ENCODE measurements at places on chromosomes 3 and 15.

DNA sequence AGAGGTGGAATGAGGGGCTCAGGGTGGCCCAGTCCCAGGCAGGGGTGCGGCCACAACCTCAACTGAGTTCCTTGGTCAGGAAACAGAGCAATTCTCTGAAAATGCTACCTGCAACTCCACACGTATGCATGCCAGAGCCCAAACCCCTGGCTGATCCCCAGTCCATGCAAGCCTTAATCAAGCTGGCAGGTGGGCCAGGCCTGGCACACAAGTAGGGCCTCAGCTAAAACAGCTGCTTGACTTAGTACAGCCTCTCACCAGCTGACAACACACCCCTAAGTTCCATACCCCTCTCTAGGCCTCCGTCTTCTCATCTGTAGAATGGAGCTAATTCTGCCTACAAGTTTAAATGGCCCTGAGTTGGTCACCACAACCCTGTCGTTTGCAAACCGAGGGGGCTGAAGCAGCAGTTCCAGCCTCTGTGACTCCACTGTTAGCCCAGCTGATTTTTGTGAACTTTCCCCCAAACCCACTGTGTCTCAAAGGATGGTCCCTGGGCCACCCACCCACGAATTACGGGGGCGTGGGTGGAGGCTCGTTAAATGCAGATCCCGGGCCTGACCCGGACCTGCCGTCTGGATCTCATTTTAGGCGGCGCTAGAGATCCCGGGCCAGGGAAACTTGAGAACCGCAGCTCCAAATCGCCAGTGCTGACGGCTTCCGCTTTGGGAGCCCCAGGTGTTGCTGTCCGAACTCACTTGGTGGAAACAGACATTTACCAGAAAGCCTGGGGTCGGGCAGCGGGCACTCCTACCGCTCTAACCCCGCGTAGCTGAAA is 927 bp downstream of the CHDH start:
- no peak for DNase-seq

DNA sequence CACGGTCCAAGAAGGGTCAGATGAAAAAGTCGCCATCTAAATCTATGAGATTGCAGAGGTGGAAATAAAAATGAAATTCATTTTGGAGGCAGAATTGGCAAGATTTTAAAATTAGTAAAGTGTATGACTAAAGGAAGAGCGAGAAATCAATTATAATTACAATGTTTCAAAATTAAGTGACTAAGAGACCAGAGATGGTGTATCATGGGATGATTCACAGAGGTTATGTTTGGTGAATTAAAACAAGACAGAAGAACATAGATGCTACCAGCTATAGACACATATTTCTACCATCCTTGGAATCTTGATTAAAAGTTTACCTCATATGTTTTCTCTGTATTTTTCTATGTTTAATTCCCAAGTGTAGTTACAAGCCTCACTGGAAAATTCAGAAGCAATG is 308.9 kb upstream of the DNAJC19 start:
- DNase-seq, result no peak

GRCh38 chr3:128780101-128780837 is 54.3 kb downstream of the RAB7A start:
- DNase-seq, result no peak

- no peak for DNase-seq
Measured at GRCh38 chr3:14435175-14436014, 33.0 kb downstream of the SLC6A6 start.

DNA sequence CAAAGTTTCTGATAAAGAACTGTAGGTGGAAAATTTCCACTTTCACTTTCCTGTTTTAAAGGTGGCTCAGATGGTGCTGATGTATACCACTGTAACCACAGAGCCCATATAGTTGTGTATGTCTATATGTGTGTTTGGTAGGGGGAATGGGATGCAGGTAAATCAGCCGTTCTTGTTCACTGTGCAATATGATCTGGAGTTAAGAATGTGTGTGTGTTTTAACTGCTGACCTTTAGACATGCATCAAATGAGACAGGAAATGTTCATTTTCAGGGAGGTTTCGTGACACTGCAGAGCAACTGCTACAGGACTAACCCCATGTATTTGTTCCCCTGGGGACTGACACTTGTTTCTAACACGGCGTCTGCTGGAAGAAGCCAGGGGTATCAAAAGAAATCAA is 180.5 kb downstream of the TAFA4 start:
- DNase-seq, result no peak

DNA sequence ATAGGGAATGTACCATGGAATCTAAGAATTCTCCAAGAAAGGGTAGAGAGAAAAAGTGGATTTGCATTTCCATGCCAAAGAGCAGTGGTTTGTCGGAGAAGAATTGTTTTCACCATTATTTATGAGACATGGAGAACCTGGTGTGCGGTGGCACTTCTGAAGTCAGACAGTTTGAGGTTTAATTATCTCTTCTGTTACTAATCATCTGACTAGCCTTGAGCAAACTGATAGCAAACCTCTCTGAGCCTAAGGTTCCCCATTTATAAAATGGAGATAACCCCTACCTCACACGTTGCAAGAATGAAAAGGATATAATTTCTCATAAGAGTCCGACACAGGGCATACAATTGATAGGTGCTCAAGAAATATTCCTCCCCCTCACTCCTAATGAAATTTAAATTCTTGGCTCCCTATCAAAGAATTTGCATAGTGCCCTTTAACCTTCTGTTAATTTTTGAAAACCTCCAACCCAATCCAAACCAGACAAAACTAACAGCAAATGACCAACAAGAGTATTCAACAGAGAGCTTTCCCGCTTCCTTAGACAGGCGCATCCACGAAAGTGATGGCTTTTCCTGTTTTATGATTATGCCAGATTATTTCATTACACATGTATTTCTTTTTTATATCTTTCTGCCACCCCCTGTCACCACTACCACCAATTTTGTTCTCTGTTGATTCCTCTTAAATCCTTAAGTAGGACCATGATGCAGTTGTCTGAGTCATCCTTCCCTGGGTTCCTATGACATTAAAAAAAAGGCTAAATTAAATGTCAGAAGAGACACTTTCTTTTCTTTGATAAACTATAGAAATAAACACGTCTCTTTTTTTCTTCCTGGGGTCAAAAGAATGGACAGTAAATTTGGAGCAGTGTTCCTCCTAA is 28.5 kb downstream of the TMEM212 start:
- no peak for DNase-seq

GRCh38 chr3:72449551-72449950 is 398.7 kb downstream of the SHQ1 start:
- no peak for DNase-seq

DNA sequence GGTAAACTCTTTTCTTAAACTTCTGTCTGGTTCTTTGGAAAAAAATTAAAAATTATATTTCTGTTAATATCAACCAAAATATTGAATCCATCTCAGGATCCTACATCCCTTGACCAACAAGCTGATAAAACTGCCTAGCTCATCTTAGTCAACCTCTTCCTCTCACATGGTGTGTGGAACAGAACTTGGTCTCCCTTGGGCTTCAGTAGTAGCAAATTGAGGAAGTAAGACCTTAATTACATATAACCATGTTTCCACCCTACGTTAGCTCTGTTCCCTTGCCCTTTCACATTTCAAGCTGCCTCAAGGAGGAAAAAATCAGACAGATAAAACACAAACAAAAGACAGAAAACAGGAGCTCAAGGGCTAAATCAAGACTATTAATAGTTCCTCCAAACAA is 116.4 kb downstream of the GREM1 start:
- no peak for DNase-seq

- no peak for DNase-seq
Measured at GRCh38 chr3:99637016-99637367, 1.4 kb upstream of the COL8A1 start.

GRCh38 chr3:3693593-3693992 is 105.6 kb upstream of the LRRN1 start:
- DNase-seq, result no peak

DNA sequence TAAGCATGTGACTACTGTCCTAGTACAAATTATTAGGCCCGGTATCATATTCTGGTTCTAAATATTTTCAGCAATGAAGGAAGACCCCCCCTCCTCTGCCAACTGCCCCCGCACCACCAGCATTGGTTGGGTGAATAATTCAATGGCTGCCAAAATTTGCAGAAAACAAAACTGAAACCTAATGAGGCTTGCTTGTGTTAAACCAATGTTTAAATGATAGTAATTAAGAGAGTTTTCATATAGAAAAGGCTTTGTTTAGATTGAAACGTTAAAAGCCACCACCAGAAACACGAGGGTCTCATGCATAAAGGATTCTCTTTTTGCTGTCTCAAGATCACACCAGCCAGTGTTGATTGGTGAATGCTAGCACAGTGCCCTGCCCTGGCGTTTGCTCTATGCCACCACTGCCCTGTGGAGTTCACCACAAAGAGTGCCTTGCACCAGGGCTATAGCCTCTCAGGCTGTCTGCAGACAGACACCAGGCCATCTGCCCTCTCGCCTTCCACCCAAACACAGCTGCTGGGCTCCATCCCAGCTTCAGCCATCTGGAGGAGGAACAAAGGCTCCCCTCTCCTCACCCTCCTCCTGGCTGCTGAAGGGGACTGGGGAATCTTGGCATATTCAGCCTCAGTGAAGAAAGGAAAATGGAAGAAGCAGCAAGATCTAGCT is 200.3 kb upstream of the PFN2 start:
- DNase-seq, result no peak

- DNase-seq, result no peak
Measured at GRCh38 chr15:25091421-25092158, 136.8 kb downstream of the SNRPN start.

GRCh38 chr3:171328419-171329082 is 131.7 kb downstream of the TNIK start:
- DNase-seq, result no peak

- DNase-seq, result no peak
Measured at GRCh38 chr15:73382115-73382514, 13.4 kb upstream of the HCN4 start.

DNA sequence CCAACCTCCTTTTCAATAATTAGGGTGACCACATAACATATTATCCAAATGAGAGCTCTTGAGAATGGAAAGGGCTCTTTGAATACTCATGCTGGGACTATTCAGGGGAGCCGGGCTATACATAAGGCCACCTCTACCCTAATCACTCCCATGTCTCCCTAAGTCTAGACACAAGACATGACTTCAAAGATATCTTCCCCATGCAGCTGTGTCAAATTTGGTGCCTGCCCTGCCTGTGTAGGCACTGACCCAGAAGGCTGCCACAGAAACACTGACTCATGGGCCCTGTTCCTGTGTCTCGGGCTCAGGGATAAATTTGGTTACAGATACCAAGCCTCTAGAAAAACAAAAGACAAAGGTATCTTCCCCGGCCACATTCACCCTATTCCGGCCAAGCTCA is 70.3 kb downstream of the MYLK start:
- DNase-seq, result no peak

DNA sequence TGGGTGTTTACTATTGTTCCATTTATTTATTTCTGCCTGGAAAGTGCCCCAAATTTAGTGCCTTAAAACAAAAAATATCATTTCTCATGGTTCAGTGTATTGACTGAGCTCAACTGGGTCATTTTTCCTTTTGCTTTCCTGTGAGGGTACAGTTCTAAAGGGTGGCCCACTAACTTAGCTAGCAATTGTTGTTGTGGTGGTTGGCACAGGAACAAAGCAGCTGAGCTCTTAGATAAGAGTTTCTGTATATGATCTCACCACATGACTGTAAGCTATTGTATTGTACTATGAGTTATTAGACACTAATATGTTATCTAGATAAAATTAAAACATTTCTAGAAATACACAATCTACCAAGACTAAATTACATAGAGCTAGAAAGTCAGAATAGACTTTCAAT is 1283.7 kb downstream of the OTOL1 start:
- DNase-seq, result no peak

- no peak for DNase-seq
Measured at GRCh38 chr15:58081456-58081855, 15.9 kb upstream of the ALDH1A2 start.

DNA sequence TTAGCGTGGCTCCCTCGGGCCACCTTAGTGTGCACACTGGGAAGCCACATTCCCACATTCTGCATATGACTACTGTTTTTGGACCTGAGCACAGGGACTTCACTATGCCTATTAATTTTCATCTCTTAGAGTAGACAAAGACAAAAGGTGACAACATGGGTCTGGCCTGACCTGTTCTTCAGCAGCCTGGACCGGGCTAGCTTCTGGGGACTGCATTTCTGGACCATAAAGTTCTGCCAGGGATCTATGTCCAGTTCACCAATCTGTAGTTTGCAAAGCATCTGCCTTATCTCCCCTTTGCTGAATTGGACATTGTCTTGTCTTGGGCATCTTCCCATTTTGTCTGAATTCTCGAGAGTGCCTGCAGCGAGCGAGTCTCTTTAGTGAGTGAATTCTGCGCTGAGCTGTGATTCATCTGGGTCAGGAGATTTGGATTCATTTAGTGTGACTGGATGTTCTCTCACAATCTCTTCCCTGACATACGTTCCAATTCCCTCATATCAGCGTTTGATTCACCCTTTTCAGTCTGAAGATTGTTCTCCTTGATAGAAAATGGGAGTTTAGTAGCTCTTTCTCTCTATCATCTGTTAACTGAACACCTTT is 112.2 kb upstream of the PLXNA1 start:
- no peak for DNase-seq

- DNase-seq, result no peak
Measured at GRCh38 chr3:62888180-62888579, 13.0 kb upstream of the CADPS start.

GRCh38 chr3:127113571-127113891 is 79.4 kb upstream of the PRR23E start:
- DNase-seq, result no peak

DNA sequence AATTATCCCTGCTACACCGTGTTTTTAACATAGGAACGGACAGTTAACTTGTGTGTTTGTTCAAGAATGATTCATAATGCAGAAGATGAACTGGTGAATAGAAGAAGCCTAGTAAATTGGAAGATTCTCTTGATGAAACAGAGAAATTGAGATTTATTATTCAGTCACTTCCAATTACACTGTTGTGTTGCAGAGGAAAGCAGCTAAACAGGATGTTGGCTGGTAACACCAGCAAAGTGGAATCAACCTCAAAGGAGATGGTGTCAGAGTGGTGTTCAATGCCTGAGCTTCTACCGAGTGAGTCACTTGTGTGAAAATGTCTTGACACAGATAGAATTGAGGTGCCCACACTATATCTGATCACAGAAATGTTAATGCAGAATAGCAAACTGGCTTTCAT is 399.6 kb downstream of the LPP start:
- DNase-seq, result no peak

GRCh38 chr3:23041918-23042696 is 161.0 kb upstream of the UBE2E2 start:
- no peak for DNase-seq

All from stimulated activated CD4-positive, alpha-beta T cell treated with anti-CD3 and anti-CD28 coated beads, Interleukin-2, amount 100 ng/mL, for 48 hours (primary cell).